ENCODE measurements at places on chromosomes 12 and 14. TPM values are rescaled to one million over a fixed set of nuclear protein-coding genes. Genes with fewer than 3 reads are reported as not detected.

- DNase-seq, result peak; percentile 44
These were observed 53.8 kb downstream of the TRPV4 start for GRCh38 chr12:109779382-109779781.

GRCh38 chr12:66438601-66439000, 136.3 kb downstream of the HELB start:
- no peak for DNase-seq

DNA sequence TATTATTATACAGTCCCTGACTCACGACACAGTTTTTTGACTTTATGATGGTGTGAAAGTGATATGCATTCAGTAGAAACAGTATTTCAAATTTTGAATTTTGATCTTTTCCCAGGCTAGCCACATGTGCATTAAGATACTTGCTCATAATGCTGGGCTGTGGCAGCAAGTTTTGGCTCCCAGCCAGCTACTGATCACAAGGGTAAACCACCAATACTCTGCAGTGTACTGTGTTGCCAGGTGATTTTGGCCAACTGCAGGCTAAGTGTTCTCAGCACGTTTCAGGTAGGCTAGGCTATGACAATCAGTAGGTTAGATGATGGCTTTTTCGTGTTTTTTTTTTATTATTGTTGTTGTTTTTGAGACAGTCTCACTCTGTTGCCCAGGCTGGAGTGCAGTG, 69.4 kb upstream of the ACTN1 start:
- DNase-seq, result no peak

- DNase-seq, result no peak
These were observed 5.3 kb downstream of the KRT81 start for GRCh38 chr12:52285851-52286530.

DNA sequence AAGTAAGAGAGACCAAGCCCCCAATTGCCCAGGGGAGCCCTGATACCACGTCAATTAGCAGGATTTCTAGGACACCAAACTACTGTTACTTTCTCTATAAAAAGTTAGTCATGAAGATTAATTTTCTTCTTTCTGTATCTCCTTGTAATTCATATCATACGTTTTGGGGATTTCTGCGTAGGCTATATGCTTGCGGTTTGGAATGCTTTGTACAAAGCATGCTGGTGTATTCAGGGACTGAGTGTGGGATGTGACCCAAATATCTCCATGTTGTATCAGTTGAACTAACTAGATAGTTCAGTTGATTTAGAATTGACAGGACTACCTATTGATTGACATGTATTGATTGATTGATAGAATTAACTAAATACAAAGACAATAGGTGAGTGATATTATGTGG, 7.7 kb downstream of the GPR33 start:
- DNase-seq, result no peak

GRCh38 chr12:62166525-62166924, 93.7 kb upstream of the USP15 start:
- DNase-seq, result no peak

DNA sequence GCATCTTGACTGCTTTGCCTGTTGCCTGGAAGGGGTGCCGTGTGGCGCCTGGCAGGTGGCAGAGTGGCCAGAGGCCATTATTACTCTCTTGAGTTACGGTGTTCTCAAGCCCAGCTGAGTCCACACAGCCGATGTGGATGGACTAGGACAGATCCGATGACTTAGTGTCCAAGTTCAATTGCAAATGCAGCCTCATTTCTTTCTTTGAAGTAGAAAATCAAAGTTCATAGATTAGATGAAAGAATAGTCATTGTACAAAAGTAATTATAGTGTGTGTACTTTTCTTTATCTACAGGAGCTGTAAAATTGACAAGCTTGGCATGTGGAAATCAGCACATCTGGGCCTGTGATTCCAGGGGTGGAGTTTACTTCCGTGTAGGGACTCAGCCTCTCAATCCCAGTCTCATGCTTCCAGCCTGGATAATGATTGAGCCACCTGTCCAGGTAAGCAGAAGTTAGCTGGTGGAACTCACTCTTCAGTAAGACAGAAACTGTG, 44.7 kb downstream of the ANKRD9 start:
- DNase-seq, result no peak

DNA sequence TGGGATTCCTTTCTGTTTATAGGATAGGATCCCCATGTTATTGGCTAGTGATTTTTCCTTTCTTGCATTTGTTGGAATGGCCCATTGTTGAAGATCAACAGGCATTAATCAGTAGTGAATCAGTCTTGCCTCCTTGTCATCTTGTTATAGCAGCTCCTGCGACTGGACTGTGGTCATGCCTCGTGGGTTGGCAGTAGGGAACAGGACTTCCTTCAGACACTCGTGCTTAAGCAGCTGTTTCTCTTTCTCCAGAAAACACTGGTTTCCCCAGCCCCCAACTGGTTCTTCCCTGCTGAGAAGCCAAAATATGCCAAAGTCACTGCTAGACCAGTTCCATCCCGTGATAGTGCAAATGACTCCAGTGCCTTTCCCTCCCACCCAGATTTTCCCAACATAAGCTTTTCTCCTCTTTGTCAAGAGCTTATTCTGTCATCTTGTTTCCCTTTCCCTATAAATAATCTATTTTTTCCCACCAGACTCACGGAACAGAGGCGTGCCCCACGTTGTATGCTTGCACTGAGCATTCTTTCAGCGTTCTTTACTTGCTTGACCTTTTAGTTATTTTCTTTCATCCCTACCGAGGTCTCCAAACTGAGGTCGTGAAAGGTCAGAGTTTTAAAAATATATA, 83.5 kb downstream of the SAMD4A start:
- no peak for DNase-seq

Gene ACSM4
- not detected for total RNA-seq

Gene PSMB11
- not detected for total RNA-seq

Gene ZBTB1
- total RNA-seq, result 42.5 TPM

Gene CLEC9A
- total RNA-seq, result not detected
